ENCODE measurements at places on chromosomes 3 and 15. TPM values are rescaled to one million over a fixed set of nuclear protein-coding genes. Genes with fewer than 3 reads are reported as not detected.

DNA sequence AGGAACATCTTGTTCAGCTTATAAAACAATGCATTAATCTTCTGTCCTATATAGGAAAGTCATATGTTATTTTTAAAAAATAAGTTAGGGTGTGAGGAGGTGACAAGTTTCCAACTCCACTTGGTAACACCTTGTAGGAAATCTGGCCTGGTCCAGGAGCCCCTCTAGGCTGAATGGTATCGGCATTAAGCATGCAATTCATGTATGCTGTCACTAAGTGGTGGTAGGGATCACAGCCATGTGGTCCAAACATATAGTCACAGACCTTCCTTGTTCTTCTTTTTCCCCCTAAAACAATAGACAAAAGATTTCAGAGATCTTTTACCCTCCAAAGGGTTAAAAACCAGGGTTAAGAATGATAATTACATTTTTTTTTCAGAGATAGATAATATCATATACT is 4.2 kb upstream of the APBA2 start:
- no peak for DNase-seq

DNA sequence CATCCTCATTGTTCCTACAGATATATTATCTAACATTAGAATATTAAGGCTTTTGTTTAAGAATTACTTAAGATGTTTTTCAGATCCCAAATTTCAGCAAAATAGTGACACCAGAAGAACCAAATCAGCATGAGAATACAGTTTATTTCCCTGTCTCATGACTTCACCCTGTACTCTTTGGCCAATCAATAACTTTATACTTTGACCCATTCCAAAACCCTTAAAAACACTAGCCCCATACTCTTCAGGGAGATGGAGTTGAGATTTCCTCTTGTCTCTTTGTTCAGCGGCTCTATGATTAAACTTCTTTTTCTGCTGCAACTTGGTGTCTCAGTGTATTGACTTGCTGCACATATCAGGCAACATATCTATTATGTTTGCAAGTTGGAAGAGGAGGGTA is 207.7 kb downstream of the ZBBX start:
- no peak for DNase-seq

GRCh38 chr3:112390783-112391641 is 58.1 kb downstream of the CD200 start:
- DNase-seq, result no peak

DNA sequence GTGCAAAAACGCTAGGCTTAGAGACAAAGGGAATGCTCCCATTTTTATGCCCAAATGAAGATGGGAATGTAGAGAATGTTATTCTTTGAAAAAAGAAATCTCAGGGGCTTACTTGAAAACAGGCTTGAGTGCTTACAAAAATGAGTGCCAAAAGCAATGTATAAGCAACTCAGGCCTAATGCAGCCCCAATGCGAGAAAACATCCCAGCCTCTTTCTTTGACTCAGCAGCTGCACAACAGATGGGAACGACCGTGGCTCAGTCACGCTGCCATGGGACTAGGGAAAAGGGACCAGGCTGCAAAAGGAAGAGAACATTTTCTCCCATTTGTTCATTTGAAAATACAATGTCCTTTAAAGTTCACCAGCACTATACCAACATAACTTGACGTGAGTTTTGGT is 246.4 kb upstream of the LRIG1 start:
- DNase-seq, result no peak

Gene NME9
- total RNA-seq, result not detected

Measured in natural killer cell treated with Interleukin-12 subunit alpha and Interleukin-12 subunit beta and Interleukin-15 and Interleukin-18, amount 100 ng/mL, for 72 hours (primary cell).